ENCODE measurements at places on chromosomes 12 and 14. TPM values are rescaled to one million over a fixed set of nuclear protein-coding genes. Genes with fewer than 3 reads are reported as not detected.

GRCh38 chr12:49059045-49059298, 1.6 kb downstream of the KMT2D start:
- no peak for DNase-seq

- no peak for DNase-seq
Measured at GRCh38 chr14:73995977-73996378, 23.1 kb downstream of the ENTPD5 start.

- DNase-seq = no peak
Measured at GRCh38 chr12:59429766-59430165, 166.1 kb upstream of the SLC16A7 start.

DNA sequence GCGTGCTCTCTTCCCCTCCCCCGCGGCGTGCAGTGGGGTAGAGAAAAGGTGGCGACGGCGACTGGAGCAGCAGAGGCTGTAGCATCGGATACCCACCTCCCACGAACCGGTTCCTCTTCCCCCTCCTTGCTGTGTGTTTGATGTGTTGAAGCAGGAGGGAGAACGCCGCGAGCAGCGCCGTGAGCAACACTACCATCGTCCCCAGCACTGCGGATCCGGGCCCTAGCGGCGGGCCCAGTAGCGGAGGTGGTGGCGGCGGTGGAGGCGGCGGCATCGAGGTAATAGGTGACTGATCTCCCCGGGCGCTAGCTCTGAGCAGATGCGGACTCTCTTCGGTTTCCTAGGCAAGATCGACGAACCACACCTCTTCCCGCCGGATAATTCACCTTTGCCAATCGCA, 132.9 kb upstream of the AEBP2 start:
- DNase-seq = no peak

- DNase-seq = no peak
Measured at GRCh38 chr12:6132496-6132895, 8.0 kb upstream of the VWF start.

DNA sequence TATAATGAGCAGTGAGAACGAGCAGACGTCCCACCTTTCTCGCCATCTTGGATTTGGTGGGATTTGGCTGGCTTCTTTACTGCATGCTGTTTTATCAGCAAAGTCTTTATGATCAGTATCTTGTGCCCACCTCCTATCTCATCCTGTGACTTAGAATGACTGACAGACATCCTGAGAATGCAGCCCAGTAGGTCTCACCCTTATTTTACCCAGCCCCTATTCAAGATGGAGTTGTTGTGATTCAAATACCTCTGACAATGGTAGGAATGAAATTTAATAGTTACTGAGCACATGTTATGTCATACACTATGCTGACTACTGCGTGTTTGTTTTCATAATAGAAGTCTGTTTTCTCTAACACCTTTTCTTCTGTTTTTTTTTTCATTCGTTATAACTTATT, 1.9 kb downstream of the TMTC3 start:
- no peak for DNase-seq

DNA sequence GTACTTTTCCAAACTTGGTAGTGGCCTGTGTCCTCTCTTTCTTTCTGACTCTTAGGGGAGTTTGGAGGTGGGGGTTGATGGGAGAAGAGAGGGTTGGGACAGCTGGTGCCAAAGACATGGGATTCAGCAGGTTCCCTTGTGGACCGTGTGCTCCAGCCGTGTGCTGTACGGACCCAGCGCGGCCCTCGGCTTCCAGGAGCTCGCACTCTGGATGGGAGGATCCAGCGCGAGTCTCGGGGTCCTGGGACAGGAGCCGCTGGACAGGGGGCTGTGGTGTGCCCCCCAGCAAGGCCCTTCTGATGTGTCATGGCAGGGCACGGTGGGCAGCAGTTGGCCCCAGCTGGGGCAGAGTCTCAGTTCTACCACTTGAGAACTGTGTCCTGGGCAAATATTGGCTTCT, 45.0 kb upstream of the TSPAN9 start:
- no peak for DNase-seq

GRCh38 chr12:24945845-24946244, 3.1 kb downstream of the BCAT1 start:
- DNase-seq = no peak

Gene MYO1H
- not detected for total RNA-seq

Gene B3GNT4
- total RNA-seq = 2.6 TPM

Gene MPHOSPH9
- 94.0 TPM for total RNA-seq
